ENCODE measurements at places on chromosomes 12 and 14. TPM values are rescaled to one million over a fixed set of nuclear protein-coding genes. Genes with fewer than 3 reads are reported as not detected.

DNA sequence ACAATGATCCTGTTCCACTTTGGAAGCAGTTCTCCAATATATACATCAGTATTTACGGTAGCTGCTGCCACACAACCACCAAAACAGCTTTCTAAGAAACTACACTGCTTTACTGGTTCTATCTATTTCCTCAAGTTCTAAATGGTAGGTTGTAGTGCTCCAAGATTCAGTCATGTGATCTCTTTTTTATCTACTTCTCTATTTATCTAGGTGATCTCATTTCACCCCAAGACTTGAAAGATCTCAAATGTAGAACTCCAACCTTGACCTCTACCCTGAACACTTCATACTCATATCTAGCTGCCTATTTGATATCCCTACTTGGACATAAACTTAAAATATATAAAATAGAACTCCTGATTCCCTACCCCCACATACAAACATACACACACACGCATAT, 133.9 kb upstream of the RAP1B start:
- no peak for DNase-seq
- peaks cover 12% of the 10 kb centered on the region for H3K4me1 ChIP-seq
- H3K27ac ChIP-seq, result peak overlapping the region; percentile 60
- H3K4me3 ChIP-seq, result no peak overlapping the region
- H3K27me3 ChIP-seq, result no peaks in the 10 kb centered on the region
- H3K36me3 ChIP-seq, result no peaks in the 10 kb centered on the region

DNA sequence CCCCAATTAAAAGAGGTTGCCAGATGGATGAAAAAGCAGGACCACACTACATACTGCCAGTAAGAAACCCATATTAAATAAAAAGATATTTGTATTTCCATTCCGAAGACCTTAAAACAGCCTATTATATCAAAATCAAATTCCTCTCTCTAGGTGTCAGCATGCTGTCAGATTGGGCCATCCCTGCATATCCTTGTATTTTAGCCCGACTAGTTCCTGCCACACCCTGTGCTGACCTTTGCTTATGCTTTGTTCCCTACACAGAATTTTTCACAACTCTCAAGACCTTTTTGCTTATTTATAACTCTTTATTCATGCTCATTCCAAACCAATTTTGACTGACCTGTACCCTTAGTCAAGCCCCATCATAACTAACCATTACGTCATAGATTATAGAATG, 12.8 kb downstream of the GSKIP start:
- no peak for DNase-seq
- H3K27me3 ChIP-seq, result no peaks in the 10 kb centered on the region
- no peak overlapping the region for H3K4me3 ChIP-seq
- H3K27ac ChIP-seq, result no peak overlapping the region

DNA sequence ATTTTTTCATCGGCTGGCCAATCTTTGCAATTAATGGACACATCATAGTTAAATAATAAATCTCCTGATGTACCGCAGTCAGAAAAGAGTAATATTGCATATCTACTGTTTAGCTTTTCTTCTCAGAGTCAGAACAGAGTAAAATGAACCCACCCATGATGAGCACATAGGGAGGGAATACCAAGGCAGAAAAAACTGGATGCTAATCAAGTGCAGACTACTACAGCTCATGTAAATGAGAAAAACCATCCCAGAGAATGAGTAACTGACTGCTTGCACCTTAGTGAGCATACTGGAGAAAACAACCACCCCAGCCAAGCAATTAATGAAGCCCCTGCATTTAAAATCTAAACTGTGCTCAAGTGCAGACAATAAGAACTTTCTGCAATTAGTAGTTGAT, 483.7 kb downstream of the MDGA2 start:
- no peaks in the 10 kb centered on the region for H3K27me3 ChIP-seq
- H3K4me3 ChIP-seq, result no peak overlapping the region
- no peaks in the 10 kb centered on the region for H3K4me1 ChIP-seq
- H3K36me3 ChIP-seq, result no peaks in the 10 kb centered on the region
- DNase-seq, result no peak

RD3L gene
- total RNA-seq, result not detected

VIPAS39 gene
- total RNA-seq, result 12.4 TPM

GRCh38 chr14:34110531-34110930, 159.7 kb upstream of the EGLN3 start:
- no peaks in the 10 kb centered on the region for H3K36me3 ChIP-seq
- no peaks in the 10 kb centered on the region for H3K27me3 ChIP-seq
- H3K4me1 ChIP-seq, result peaks cover 11% of the 10 kb centered on the region

DNA sequence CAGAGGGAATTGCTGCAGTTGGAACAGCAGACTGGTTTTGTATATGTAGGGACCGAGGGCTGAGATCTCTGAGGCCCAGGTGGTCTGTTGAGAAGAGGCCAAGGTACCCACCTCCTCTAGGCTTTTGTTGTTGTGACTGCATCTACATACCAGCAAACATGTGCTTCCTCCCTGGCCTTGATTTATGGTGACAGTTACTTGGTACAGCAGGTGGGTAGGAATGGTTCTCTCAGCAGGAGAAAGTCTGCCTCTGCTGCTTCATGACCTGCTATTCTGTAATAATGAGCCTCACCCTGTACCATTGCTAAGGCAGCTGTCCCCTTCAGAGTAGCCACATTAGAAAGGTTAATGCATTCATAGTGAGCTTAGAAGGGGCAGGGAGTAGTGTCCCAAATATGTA, 196.7 kb upstream of the PELI2 start:
- no peaks in the 10 kb centered on the region for H3K4me1 ChIP-seq
- H3K36me3 ChIP-seq, result no peaks in the 10 kb centered on the region
- no peak overlapping the region for H3K27ac ChIP-seq
- H3K4me3 ChIP-seq, result no peak overlapping the region
- DNase-seq, result no peak

- H3K27me3 ChIP-seq, result no peaks in the 10 kb centered on the region
- no peak overlapping the region for H3K4me3 ChIP-seq
- no peak for DNase-seq
- H3K4me1 ChIP-seq, result no peaks in the 10 kb centered on the region
- no peak overlapping the region for H3K27ac ChIP-seq
- no peaks in the 10 kb centered on the region for H3K36me3 ChIP-seq
Measured at GRCh38 chr12:64522316-64522715, 70.4 kb downstream of the TBK1 start.

CBLN3 gene
- 1.0 TPM for total RNA-seq

POU6F1 gene
- 3.1 TPM for total RNA-seq

DNA sequence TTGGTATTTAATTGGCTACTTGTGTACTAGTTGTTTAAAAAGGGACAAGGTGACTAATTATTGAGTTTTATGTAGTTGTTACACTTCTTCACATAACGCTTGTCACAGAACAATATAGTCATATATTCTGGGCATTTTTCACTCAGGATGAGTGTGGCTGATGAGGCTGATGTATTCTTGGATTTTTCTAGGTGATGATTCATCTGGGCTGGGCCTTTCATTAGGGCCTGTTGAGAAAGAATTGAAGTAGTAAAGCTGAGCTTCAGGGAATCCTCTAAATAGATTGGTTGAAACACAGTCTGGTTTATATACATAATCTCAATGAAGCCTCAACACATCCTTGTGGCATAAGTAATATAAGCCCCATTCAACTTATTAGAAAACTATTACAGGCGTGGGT, 445.7 kb downstream of the DAD1 start:
- no peak overlapping the region for H3K27ac ChIP-seq
- H3K27me3 ChIP-seq, result no peaks in the 10 kb centered on the region
- no peak for DNase-seq
- H3K4me3 ChIP-seq, result no peak overlapping the region
- H3K4me1 ChIP-seq, result no peaks in the 10 kb centered on the region
- no peaks in the 10 kb centered on the region for H3K36me3 ChIP-seq
